ENCODE measurements at places on chromosomes 11 and 22.

- DNase-seq, result no peak
Measured at GRCh38 chr22:22006596-22006990, 24.0 kb upstream of the TOP3B start.

DNA sequence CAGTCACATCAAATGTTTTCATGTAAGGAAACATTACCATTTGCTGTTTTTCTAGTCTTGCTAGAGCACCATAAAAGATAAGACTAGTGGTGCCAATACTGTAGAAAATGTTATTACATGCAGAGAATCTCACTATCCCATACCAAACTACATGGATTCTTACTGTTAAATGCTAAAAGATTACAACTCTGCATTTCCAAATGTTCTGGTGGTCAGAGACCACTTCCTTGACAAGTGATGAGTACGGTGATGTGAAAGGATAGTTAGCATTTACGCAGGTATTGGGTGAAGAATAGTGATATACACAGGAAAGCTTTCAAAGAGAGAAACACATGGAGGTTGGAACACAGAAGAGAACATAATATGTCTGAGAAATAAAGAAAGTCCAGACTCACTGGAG, 98.2 kb downstream of the GGTLC2 start:
- no peak for DNase-seq

DNA sequence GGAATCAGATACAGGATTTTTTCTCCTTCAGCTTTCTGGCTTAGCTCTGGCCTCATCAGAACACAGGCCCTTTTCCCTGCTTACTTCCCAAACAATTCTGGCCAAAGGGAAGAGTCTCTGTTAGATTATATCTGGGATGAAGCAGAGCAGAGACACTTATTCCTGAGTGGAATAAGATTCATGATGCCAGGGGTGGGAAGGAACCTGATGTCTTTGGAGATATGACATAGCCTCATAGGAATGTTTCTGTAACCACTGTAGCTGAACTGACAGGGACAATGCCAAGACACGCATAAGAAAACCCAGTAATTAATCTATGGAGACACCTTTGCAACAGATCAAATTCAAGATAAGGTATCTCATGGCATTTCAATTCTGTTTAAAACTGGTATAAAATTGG, 177.1 kb upstream of the RAG2 start:
- DNase-seq, result no peak

- no peak for DNase-seq
Measured at GRCh38 chr11:86595955-86596354, 76.5 kb downstream of the ME3 start.

DNA sequence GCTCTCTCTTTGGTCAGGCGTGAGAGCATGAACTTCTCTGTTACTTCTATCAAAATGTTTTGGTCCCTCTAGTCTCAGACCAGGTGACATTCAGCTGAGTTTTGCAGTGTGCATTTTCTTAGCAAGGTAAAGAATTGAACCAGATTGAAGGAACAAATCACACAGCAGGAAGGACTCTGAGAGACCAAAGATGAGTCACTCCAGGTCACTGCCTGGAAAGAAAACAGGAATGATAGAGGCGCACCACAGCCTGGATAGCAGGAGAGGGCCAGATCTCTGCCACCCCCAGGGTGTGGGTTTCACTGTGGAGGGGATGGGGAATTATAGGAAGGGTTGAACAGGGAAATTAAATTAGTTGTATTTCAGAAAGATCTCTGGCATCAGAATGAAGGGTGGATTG, 788.3 kb downstream of the NTM start:
- no peak for DNase-seq

DNA sequence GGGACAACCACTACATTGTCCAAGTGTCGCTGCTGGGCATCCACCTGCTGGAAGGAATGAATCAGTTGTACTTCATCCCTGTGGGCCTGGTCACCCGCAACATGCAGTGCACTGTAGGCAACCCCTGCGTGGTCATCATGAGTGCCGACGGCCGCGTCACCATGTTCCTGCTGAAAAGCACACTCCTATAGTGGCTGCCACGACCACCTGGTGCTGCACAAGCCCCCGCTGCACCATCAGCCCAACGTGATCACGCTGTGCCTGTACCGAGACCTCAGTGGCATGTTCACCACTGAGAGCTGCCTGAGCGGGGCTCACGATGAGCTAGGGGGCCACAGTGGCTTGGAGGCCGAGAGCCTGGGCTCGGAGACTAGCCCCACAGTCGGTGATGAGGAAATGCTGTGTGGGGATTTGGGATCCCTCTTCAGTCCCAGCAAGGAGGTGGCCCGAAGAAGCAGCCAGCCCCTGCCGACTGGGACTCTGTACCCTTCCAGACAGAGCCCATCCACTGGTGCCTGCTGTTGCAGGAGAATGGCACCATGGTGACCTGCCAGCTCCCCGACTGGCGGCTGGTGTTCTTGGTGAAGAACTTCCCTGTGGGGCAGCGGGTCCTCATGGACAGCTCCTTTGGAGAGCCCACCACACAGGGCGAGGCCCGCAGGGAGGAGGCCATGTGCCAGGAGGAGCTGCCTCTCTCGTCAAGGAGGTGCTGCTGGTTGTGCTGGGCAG, 15.7 kb upstream of the SLC5A4 start:
- DNase-seq, result no peak

- peak; percentile 17 for DNase-seq
Measured at GRCh38 chr22:19823902-19824211, 30.8 kb downstream of the GNB1L start.

GRCh38 chr11:130404727-130405126, 23.7 kb downstream of the ADAMTS8 start:
- DNase-seq, result no peak

GRCh38 chr11:132161403-132162078, 791.1 kb downstream of the NTM start:
- no peak for DNase-seq

Data from NCI-H2171 treated with DMSO at 0.1 percent for 48 hours (cell line).